ENCODE measurements at places on chromosomes 6 and 20.

DNA sequence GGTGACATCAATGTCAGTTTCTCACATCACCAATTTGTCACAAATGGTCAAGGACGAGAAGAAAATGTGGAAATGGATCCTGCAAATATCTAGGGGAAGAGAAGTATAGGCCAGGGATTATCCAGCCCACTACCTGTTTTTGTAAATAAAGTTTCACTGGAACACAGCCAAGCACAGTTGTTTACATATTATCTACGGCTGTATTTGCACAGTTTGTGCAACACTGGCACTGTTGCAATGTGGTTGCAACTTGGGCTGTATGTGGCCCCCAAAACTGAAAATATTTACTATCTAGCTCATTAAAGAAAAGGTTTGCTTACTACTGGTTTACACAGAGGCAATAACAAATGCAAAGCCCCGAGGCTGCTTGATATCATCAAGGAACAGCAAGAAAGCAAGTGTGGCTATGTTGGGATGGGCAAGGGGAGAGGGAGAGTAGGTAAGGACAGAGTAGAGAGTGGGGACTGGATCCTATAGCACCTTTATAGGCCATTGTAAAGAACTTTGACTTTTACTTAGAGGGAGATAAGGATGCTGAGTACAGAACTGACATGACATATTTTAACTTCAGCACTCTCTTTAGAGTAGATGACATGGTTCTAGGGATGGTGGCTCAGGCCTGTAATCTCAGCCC is 11.8 kb upstream of the STXBP5 start:
- peak; percentile 50 for DNase-seq

DNA sequence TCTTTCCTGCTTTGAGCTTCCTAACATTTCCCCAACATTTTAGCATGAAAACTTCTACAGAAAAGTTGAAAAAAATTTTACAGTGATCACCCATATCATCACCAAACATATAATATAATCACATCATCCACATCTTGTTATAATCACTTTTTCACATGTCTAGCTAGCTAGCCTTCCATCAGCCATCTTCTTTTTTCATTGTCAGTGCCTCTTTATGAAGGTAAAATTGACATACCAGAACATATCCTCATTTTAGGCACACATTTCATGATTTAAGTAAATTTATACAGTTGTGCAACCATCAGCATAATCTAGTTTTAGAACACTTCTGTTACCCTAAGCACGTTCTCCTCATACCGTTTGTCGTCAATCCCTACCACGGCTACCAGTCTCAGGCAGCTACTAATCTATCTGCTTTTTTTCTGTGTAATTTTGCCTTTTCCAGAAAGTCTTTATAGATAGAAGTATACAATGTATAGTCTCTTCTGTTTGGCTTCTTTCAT is 73.7 kb downstream of the VEGFA start:
- no peak for DNase-seq

- no peak for DNase-seq
These were observed 51.9 kb downstream of the RNF217 start for GRCh38 chr6:125013938-125014660.

- no peak for DNase-seq
These were observed 138.9 kb downstream of the PDE7B start for GRCh38 chr6:135990439-135990838.

GRCh38 chr6:164069350-164069990 is 655.0 kb downstream of the QKI start:
- no peak for DNase-seq

GRCh38 chr20:40741507-40742106 is 52.6 kb upstream of the MAFB start:
- DNase-seq = peak; percentile 35

DNA sequence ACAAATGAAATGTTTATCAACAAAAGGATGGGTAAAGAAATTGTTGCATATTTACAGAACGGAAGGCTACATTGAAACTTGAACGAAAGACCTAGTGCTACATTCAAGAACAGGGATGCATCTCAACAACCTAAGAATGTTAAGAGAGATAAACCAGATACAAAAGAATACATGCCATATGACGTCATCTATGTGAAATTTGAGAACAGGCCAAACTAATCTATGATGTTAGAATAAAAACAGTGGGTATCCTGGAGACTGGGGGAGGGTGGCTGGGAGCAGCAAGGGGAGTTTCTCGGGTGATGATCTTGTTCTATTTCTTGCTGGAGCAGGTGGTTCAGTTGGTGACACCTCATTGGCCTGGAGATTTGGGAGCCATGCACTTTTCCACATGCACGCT is 81.5 kb downstream of the SULF2 start:
- DNase-seq = no peak

DNA sequence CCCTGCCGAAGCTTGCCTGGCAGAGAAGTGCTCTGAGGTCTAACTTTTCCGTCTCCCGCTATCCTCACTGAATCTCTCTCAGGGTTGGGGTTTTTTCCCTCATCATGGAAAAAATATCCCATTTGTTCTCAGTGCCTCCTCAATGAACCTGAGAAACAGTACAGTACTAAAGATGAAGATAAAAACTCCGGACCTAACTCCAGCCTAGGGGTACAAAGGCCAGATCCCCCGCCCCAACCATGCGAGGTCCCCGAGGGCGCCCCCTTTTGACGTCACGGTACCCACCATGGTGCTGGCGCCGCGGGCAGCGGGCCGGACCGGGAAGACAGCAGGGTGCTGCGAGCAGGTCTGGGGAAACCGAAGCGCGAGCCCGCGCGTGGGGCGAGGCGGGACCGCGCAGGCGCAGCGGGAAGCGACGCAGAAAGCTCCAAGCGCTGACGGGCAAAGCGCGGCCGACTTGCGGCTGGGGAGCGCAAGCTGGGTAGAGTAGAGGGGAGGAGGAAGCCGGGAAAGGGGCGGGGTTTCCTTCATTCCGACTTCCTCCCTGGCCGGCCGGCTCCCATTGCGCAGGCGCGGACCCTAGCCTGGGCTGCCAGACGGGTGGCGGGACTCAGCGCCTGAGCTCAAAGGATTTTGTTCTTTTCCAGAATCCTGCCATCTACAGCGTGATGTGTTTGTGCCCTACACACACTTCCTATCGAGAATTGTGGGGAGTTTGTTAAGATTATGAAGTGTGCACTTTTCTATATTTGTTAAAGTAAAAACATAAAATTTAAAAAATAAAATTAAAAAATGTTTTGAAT is at the start of gene LSM2:
Gene LSM2 (minus strand): TSS at position 497 of the 803 bp plus-strand sequence. CDS start 209 bp downstream, at position 288.
- DNase-seq = peak; percentile 96

GRCh38 chr6:42251500-42251899 is 33.8 kb upstream of the MRPS10 start:
- DNase-seq = no peak

DNA sequence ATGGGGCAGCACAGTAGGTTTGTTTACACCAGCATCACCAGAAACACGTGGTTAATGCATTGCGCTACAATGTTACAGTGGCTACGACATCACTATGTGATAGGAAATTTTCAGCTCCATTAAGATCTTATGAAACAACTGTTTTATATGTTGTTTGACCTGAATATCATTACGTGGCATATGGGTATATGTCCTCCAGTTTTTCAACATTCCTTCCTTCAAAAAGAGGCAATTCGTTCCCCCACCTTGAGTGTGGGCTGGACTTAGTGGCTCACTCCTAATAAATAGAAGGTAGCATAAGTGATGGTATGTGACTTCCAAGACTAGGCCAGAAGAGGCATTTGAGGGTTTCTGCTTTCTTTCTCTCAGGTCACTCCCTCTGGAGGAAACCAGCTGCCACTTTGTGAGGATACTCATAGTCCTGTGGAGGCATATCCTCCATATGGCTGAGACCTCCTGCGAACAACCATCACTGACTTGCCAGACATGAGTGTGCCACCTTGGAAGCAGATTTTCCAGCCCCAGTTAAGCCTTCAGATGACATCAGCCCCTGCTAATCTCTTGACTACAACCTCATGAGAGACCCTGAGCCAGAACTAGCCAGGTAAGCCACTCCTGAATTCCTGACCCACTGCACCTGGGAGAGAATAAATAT is 2.3 kb upstream of the TRAM2 start:
- DNase-seq = no peak

- peak; percentile 86 for DNase-seq
These were observed 119.5 kb upstream of the CD93 start for GRCh38 chr20:23205611-23206041.

DNA sequence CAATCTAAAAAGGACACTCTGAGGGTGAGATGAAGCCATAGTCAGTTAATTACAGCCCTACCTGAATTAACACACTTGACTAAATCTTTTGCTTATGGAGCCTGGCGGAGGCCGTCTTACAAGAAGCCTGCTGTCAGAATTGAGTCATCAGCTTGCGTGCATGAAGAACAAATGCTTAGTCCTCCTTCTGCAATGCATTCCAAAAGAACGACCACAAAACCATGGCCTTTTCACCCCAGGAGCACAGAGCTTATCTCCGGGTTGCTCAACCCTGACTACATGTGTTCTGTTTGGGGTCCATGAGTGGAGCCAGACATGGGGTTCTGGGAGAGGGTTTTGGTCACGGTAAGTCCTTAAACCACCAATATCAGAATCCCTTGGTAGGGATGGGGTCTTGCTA is 318.1 kb downstream of the CLIC5 start:
- no peak for DNase-seq

DNA sequence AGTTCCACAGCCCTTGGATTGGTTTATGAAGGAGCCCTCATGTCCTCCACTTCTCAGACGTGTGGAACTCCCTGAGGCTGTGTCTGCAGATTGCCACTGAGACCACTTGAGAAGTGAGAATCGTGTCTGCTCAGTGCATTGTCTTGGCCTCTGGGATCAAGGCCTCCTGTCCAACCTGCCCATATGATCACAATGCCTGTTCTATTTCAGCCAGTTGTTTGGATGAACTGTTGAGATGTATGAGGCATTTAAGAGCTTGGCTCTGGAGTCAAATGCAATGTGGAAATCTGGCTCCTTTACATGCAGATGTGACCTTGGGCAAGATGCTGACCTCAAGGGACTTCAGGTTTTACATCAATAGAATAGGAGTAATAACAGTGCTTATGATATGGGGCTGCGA is 125.9 kb downstream of the SLC24A3 start:
- DNase-seq = no peak

DNA sequence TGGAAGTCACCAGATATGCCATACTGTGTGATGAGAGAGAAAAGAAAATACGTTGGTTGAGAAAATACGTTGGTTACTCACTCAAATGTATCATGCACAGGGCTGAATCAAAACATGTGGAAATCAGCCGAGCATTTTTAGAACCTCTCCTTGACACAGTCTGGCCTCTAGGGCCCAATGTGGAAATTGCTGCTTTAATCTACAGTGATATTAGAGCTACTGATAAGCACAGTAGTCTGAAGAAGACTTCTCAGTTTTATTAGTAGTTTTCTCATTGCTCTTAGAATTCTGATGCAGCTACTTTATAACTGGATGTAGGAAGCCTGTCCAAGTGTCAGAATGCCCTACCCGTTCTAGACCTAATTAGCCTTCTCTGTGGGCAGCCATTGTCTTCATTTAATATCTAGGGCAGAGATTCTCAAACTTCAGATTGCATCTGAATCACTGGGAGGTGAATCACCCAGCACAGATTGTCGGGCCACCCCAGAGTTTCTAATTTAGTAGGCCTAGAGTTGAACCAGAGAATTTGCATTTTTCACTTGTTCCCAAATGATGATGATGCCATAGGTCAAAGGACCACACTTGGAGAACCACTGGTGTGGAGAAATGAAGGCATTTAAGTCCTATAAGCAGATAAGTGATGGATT is 229.1 kb downstream of the PLCB1 start:
- DNase-seq = no peak

- DNase-seq = no peak
These were observed 12.4 kb upstream of the EZR start for GRCh38 chr6:158831571-158831970.

GRCh38 chr6:130412556-130413290 is 46.9 kb downstream of the TMEM200A start:
- DNase-seq = no peak

DNA sequence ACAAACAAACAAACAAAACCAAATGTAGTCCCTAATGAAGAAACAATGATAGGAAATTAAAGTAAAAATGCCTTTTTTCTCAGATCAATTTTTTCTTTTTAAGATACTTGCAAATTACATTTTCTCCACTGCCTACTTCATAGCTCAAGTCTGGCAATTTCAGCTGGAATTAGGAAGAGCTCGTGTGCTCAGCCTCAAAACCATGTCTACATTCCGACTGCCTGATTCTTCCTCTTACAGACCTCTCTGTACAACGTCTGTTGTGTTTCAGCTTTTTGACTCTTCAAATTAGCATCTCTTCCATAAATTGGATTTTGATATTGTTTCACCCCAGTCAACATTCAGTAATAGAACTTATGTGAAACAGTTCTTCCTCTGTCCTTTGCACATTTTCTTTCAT is 9.3 kb upstream of the EDN1 start:
- no peak for DNase-seq

DNA sequence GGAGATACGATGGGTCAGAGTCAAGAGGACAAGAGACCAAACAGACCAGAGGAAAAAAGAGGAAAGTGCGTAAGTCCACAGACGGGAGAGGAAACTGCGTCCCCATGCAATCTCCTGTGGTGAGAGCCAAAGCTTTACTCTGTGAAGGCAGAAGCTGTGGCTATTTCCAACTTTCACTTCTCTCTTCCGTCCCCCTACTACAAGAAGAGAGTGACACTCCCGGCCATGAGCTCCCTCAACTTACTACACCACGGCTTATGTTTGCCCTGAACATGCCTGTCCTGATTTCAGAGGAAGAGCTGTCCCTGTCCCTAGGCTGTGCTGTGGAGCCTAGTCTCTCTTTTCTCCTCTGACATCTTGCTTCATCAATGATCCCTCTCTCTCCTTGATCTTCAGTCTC is 11.5 kb upstream of the SSR1 start:
- DNase-seq = no peak

DNA sequence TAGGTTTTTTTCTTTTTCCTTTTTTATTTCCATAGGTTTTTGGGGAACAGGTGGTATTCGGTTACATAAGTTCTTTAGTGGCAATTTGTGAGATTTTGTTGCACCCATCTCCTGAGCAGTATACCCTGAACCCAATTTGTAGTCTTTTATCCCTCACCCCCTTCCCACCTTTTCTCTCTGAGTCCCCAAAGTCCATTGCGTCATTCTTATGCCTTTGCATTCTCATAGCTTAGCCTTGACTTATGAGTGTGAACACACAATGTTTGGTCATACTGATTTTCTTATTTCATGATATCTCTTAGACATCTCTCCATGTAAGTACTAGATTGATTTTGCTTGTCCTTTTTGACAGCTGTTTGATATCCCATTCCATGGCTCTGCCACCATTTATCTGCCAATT is 27.2 kb downstream of the TGM3 start:
- no peak for DNase-seq

DNA sequence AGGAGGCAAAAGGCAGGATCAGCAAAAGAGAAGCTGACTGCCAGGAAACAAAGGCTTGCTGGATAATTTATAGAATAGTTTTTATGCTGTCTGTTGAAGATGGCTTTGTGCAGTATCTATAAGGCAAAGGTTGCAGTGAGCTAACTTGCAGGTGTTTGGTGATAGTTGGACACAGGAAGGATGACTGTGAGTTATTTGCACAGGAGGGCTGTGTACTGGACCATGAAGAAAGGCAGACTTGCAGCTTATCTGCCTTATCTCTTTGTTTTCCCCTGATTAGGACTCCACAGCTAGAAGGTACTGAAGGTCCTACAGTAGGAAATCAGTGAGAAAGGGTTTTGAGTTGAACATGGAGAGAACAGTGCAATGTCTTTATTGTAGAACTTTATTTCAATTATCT is 2.1 kb downstream of the BTN1A1 start:
- no peak for DNase-seq

- no peak for DNase-seq
These were observed 23.0 kb upstream of the FLRT3 start for GRCh38 chr20:14360416-14360815.
